ENCODE measurements at places on chromosomes 6 and 20.

DNA sequence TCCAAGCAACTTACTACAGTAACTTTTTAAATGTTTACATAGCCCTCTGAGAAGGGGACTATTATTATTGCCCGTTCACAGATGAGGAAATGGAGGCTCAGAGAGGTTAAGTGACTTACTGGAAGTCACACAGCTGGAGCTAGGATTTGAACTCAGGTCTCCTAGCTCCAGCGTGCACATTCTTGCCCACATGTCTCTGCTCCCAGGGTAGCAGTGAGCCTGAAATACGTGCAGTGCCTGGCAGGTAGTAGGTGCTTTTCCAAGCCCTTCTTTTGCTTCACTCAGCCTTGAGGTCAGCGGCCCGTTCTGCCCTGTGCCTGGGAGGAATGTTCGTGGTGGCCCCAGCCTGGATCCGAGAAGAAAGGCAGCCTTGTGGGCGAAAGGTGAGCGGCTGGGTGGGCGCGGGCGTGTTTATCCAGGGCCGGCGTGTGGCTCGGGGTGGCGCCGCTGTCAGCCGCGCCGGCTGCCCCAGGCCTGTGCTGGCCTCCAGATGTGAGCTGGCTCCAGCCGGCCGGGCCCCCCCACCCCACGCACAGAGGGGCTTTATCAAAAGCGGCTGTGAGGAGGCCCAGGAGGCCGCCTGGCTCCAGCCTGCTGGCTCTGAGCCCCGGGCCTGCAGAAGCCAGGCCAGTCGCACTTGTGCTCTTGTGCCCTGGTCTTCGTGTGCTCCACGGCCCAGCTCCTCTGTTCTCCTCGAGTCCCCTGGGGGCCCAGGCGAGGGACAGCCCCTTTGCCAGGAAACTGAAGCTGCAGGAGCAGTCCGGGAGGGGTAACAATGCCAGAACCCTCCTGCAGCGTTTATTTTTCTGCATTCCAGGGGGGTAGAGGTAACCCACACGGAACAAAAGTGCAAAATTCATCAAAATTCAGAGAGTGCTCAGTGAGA, 58.1 kb downstream of the UBE2V1 start:
- no peak for DNase-seq

DNA sequence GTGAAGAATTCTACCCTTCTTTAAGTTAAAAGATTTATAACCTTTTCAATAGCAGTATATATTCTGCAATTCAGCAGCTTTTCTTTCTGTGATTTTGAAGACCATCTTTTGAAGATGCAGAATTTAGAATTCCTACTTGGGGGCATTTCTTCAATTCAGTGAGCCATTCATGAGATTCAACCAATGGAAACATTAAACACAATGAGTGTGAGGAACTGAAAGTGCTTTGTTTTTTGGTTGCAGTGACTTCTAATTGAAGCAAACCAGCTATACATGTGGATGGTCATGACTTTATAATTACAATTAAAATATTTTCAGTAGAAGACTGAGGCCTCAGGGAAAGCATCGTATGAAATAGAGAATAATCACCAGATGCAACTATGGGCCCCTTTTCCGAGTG, 108.3 kb downstream of the CARMIL1 start:
- no peak for DNase-seq

- no peak for DNase-seq
Observed at GRCh38 chr6:3176562-3177355, 19.4 kb upstream of the TUBB2A start.

DNA sequence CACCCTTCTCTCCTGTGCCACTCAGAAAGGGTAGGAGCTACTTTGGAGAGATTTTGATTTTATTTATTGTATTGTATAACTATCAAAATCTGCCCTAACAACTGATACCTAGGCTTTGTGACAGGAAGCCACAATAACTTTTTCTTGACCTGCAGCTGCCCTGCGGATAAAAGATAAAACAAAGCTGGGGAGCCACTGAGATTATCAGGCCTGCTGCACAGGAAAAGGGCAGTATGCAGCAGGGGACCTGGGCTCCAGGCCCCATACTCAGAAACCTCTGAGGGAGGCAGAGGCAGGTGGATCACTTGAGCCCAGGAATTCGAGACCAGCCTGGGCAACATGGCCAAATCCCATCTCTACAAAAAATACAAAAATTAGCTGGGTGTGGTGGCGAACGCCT, 980 bp upstream of the SNX21 start:
- DNase-seq, result no peak

- DNase-seq, result no peak
Observed at GRCh38 chr6:45661661-45662060, 283.9 kb upstream of the SUPT3H start.

DNA sequence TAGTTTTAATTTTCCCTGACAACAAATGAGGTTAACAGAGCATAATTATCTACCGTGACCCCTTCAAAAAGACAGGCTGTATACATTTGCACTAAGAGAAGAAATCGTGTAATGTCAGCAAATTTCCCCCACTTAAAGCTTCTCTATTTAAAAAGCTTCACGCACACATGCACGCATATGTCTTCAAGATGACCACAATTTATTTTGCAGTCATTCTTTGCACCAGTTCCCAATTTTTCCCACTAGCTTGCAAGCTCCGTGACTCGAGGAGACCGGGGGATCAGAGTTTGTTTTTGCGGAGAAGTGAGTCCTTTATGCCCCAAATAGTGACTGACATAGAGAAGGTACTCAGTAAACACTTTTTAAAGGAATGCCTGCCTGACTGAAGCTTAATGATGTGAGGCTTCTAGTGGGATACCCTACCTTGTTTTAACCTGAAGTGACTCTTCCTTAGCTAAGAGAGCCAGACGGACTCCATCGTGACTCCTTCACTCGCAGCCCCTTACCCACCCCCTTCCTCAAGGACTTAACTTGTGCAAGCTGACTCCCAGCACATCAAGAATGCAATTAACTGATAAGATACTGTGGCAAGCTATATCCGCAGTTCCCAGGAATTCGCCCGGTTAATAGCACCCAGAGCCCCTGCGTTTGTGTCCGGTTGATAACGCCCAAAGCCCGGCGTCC, 9.3 kb upstream of the NQO2 start:
- peak; percentile 46 for DNase-seq

DNA sequence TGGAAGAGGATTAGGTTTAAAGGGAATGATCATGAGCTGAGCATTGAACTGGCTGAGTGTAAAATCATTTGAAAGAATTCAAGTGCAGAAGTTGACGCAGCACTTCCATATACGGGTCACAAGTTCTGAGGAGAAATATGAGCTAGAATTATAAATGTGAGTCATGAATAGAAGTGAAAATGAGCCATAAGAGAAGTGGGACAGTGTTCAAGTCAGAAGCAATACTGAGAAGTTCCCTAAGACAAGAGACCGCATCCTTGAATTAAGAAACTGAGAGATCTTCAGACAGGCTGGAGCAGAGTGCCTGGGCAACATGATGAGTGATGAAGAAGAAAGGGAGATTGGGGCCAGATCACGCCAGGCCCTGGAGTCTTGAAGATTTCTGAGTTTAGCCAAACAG, 209.7 kb downstream of the TBX18 start:
- no peak for DNase-seq

DNA sequence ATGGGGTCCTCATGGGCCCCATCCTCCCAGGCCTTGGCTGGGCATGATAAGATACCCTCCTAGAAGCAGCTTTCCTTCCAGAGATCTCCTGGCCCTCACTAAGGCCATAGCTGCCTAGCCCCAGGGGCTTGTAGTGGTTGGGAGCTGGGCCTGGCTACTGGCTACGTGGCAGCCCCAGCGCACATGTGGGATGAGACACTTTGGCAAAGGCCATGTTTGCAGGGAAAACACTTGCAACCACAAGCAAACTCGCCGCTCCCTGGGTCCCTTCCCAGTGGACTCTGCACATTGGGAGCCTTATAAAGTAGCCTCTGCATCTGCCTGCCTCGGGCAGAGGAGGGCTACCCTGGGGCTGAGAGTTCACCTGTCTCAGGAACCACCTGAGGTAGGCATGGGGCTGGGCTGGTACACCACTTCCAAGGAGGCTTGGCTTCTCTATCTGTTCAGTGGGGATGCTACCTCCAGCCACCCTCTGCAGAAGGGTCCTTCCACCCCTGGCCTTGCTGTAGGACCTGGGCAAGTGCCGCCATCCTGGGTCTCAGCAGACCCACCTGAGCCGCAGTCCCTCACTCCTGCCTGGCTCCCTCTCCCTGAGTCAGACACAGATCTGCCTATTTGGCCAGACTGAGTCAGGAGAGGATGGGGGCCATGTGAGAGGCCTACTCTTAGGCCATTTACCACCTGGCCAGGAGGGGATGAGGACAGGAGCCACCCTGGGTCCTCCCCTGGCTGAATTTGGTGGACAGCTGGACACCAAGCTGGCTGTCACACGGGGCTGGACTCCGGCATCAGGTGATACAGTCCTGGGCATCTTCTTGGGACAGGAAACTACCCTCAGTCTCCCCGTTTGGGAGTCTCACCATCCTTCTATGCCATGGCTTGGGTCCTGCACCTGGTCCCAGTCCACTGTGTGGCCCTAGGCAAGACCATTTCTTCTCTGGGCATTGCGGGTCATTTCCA, at the start of gene BPIFB2:
TSS of gene BPIFB2 (plus strand) at position 329 of the 960 bp plus-strand sequence. CDS start 871 bp downstream, outside the sequence.
- no peak for DNase-seq

DNA sequence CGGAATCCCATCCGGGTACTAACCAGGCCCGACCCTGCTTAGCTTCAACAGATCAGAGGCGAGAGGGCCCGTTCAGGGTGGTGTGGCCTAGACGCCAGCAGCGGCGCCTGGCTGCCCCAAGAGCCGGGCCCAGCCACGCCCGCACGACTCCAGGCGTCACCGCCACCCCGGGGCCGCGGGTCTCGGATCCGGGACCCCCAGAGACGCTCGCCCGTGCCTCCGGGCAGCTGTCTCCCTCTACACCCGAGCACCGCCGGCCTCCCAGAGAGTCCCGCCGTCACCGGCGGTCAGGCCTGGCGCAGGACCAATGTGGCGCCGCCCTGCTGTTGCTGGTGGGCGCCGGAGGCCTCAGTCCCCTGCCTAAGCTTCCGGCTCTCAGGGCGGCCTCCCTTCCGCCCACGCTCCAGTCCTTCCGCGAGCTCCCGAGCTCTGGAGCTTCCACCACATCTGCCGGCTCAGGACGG, 441.2 kb upstream of the DEFB115 start:
- no peak for DNase-seq

- DNase-seq, result peak; percentile 21
Observed at GRCh38 chr6:129730477-129731165, 20.6 kb upstream of the ARHGAP18 start.

DNA sequence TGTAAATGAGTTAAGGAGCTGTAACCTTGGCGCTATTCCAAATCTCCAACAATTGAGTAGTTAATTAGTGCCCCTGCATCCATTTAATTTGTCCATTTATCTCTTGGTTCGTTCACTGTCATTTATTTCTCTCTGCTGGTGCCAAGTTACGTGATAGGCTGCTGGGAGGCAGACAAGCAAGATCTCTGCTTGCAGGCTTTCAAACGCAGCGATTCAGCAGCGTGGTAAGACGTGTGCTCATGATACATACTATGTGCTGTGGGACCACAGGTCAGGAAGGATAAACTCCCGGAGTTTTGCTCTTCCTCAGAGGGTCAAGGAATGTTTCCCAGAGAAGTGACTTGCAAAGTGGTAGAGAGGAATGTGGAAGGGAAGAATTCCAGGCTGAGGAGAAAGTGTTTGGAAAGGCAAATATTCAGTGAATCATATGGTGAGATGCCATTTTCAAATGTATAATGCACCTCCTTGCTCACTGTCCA, 46.4 kb downstream of the UTRN start:
- no peak for DNase-seq

DNA sequence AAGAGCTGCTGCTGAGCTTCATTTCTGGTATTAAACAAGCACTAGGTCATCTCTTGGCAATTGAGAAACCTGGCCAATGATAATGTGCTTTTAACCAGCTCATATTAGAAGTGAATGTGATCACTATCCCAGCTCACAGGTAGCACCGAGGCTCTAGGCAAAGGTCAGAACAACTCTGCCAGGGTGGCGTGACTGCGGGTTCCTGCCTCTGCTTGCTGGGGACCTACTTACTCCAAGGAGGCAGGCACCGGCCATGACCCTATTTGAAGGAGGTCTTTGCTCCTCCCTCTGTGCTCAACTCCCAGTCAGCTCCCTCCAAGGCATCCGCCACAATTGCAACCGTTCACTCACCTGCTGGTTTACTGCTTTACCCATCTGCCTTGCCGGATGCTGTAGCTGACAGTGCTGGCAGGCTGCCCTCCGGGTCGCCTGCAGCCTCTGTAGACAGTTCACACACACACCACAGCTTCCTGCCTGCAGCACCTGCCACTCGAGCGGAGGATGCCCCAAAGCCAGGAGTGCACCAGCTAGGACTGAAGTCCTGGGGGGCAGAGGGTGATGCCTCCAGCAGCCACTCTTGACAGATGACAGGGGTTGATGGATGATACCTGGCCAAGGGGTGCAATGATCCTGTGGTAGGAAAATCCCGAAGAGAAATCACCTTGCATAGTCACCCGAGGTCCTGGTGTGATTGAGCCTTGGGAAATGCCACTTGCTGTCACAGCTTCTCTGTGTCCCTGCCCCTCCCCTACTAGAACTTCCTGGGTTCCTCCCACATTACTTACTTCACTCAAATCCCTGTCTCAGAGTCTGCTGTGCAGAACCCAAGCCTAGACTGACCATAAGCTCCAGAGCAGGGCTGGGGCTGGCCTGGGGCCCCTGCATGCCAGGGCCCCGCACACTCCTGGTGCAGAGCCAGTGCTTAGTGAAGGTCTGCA, 8.8 kb upstream of the VSX1 start:
- peak; percentile 69 for DNase-seq

- DNase-seq, result no peak
Observed at GRCh38 chr6:117306227-117306790, 41.0 kb downstream of the VGLL2 start.

- no peak for DNase-seq
Observed at GRCh38 chr6:28322661-28323060, 13.3 kb downstream of the ZSCAN31 start.

DNA sequence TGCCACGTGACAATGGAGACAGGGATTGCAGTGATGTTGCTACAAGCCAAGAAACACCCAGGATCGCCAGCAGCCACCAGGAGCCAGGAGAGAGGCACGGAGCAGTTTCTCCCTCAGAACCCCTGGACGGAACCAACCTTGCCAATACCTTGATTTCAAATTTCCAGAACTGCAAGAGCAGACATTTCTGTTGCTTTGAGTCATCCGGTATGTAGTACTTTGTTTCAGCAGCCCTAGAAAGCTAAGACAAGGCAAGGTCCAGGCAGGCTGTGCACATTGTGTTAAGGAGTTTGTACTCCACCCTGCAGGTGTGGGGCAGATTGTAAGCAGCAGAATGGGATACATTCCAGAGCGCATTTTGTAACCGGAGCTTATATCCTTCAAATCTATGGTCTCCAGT, 48.3 kb downstream of the TRERF1 start:
- DNase-seq, result no peak

- no peak for DNase-seq
Observed at GRCh38 chr6:170433163-170434116, 119.7 kb downstream of the PSMB1 start.
